Brain (organoid and tissue), 16 donors: ENCODE measurements at places on chromosomes 2 and 18. TPM values are rescaled to one million over a fixed set of nuclear protein-coding genes. Genes with fewer than 3 reads are reported as not detected.

HNMT gene
- 2.6 TPM for polyA plus RNA-seq

TWIST2 gene
- polyA plus RNA-seq, result not detected

TRIB2 gene
- 29.5 TPM for polyA plus RNA-seq

GALR1 gene
- 0.10 TPM for polyA plus RNA-seq

DNAJC5G gene
- not detected for polyA plus RNA-seq

ANKRD30BL gene
- polyA plus RNA-seq, result not detected

STON1 gene
- 0.95 TPM for polyA plus RNA-seq

EDAR gene
- polyA plus RNA-seq, result not detected

PIEZO2 gene
- polyA plus RNA-seq, result 5.9 TPM

ASB18 gene
- polyA plus RNA-seq, result not detected

SERPINB7 gene
- polyA plus RNA-seq, result not detected

SLC9A2 gene
- 0.20 TPM for polyA plus RNA-seq

FOSL2 gene
- 13.7 TPM for polyA plus RNA-seq

POTEI gene
- not detected for polyA plus RNA-seq

DSC2 gene
- 0.22 TPM for polyA plus RNA-seq

UXS1 gene
- polyA plus RNA-seq, result 28.1 TPM

TRIM43 gene
- polyA plus RNA-seq, result not detected

CEBPZ gene
- 7.1 TPM for polyA plus RNA-seq

KHK gene
- 9.2 TPM for polyA plus RNA-seq

TMEM17 gene
- 1.8 TPM for polyA plus RNA-seq

IAH1 gene
- polyA plus RNA-seq, result 23.6 TPM

ABCG5 gene
- not detected for polyA plus RNA-seq

C2orf15 gene
- 10.7 TPM for polyA plus RNA-seq

RUFY4 gene
- not detected for polyA plus RNA-seq

GALNT3 gene
- 5.3 TPM for polyA plus RNA-seq
